Activated T-helper 1 cell treated with Interleukin-2 at 50 U/mL for 16 hours (primary cell): ENCODE measurements at places on chromosomes 16 and 17.

DNA sequence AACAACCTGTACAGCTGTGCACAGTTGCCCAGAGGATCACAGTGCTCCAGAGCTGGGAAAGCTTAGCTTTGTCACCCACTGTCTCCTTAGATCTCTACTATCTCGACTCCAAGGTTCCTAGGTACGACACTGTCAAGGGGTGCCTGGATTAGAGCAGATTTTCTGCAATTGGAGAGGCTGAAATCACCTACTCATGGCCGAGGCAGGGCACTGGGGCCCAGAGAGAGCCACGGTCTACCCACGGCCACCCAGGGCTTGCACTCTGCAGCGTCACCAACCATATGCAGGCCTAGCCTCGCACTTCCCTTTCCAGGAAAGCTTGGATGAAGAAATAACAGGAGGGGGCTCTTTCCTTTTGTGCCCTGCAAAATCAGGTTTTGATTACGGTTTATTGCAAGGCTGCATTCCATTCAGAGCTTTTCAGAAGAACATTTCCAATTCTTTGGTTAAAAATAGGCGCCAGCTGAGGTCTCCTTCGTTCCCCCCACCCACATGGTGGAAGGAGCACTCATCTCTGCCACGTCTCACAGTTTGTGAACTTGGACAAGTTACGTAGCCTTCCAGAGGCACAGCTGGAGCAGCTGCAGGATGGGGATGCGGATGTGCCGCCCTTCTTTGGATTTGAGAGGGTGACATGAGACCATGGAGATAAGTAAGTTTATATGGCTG lies 80.0 kb downstream of the IRX5 start:
- no peak for DNase-seq

DNA sequence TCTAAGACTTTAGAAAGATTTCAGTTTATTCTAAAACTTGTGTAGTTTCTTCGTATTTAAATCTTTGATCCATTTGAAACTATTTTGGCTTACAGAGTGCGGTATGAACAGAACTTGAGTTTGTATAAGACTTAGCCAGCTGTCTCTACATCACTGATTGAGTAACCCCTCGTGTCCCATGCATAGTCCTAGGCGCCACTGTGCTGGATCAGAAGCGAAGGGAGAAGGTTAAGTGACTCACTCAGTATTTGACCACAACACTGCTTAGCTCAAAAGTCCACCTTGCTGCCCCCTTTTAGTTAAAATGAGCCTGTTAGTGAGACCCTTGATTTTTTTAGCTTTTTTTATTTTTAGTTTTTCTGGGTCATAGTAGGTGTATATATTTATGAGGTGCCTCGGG lies 28.4 kb downstream of the CD300LB start:
- DNase-seq = no peak

DNA sequence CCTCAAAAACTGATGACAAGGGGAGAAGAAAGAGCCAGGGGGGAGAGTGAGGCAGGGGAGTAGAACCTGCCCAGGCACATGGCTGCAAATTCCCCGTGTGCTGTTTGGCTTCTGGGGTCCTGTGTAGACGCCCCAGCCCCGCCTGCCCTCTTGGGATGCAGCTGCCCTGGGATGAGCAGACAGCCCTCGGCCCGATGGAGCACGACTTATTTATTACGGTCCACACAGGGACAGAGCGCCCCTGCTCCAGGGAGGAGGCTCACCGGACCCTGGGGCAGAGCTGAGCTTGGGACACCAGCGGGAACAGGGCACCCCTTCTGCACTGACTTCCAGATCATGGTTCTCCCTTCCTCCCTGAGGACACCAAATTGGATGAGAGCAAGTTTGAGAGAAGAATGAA lies 9.1 kb downstream of the LDHD start:
- no peak for DNase-seq

- no peak for DNase-seq
Measured at GRCh38 chr17:4201226-4201625, 58.2 kb downstream of the CYB5D2 start.

- no peak for DNase-seq
Measured at GRCh38 chr17:75602644-75603043, 15.0 kb downstream of the MYO15B start.
